ENCODE measurements at places on chromosomes 5 and 9.

GRCh38 chr9:71741926-71742648 is 26.2 kb downstream of the CEMIP2 start:
- DNase-seq = no peak

DNA sequence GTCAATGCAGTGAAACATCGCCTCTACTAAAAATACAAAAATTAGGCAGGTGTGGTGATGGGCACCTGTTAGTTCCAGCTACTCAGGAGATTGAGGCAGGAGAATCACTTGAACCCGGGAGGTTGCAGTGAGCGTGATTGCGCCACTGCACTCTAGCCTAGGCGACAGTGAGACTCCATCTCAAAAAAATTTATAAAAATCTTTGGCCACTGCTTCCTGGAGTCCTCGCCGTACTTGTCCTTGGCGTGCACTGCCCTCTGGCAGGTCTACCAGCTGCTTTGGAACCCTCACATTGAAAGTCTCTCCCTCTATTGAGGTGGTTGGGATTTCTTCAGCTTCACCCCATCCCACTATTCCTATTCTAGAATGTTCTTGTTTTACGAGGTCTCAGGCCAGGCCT is 25.0 kb downstream of the DYNC2I2 start:
- no peak for DNase-seq

DNA sequence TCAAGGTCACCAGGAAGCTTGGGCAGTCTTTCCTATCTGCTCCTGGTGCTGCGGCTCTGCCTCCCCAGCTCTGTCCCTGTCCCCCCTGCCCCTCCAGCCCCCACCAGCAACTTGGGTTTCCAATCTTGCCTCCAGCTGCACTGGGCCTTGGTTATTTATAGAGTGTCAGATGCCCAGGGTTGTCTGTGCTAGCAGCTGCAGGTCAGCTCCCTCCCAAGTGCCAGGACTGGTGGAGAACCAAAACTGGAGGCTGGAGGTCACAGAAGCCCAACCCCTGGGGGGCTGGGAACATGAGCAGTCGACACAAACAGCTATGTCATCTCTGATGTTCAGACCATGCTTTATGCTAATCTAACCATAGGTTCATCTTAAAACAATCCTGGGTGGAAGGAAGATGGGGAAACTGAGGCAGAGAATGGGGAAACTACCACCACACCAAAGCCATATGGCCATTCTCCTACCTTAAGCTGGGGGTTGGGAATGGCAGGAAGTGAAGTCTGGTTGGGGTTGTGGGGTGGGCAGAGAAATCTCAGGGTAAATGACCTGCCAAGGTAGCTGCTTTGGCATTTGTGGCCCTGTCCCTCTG is 1.7 kb downstream of the TPM2 start:
- no peak for DNase-seq

DNA sequence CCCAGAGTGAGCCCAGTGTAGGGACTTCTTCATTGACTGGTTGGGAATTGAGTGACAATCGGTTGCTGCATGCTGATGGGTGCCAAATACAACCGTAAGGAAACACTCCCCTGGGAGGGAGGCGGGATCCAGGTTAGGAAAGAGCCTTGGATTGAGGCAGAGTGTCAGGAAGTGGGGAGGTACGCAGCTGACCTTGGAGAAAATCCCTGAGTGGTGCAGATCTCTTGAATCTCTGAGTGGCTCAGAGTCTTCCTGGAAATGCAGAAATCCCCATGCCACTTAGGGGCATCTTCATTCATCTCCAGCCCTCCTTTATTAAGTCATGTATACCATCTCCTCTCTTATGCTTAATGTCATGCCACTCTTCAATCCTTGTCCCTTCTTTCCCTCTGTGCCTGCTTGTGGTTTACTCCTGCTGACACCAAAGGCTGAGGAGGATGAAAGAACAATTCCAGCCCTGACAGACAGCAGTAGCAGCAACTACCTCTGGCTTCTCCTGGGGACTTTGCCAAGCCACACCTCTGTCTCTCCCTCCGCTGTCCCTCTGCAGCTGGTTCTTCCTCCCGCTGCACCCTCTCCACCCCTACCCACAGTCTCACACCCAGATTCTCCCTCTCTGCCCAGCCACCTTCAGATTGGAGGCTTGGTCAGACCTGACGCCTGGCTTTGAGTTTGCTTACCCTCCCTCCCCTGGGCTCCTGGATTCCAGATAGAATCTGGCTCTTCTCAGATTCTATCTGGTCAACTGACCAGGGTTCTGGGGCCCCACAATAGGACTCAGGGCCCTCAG is 14.1 kb upstream of the LCP2 start:
- DNase-seq = no peak

DNA sequence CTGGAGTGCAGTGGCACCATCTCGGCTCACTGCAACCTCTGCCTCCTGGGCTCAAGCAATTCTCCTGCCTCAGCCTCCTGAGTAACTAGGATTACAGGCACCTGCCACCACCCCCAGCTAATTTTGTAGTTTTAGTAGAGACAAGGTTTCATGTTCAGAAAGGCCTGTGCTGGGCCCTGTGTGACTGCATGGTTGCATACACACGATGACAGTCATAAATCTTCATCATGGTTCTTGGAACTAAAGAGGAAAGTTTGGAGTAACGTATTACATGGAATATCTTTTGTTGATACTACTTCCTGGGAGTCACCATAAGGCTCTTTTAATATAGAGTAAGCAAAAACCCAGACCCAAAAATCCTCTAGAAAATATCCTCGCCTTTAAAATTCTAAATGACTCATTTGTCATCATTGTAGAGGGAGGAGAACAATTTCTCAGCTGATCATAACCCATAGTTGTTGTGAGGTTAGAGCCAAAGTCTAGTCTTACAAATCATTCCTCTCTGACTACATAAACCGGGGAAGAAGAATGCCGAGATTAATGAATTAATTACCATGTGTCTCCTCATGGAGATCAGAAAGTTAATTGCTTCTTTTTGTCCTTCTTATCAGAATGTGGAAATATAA is 47.0 kb downstream of the KLF9 start:
- DNase-seq = no peak

- no peak for DNase-seq
Observed at GRCh38 chr9:113570106-113570505, 106.6 kb downstream of the RGS3 start.

DNA sequence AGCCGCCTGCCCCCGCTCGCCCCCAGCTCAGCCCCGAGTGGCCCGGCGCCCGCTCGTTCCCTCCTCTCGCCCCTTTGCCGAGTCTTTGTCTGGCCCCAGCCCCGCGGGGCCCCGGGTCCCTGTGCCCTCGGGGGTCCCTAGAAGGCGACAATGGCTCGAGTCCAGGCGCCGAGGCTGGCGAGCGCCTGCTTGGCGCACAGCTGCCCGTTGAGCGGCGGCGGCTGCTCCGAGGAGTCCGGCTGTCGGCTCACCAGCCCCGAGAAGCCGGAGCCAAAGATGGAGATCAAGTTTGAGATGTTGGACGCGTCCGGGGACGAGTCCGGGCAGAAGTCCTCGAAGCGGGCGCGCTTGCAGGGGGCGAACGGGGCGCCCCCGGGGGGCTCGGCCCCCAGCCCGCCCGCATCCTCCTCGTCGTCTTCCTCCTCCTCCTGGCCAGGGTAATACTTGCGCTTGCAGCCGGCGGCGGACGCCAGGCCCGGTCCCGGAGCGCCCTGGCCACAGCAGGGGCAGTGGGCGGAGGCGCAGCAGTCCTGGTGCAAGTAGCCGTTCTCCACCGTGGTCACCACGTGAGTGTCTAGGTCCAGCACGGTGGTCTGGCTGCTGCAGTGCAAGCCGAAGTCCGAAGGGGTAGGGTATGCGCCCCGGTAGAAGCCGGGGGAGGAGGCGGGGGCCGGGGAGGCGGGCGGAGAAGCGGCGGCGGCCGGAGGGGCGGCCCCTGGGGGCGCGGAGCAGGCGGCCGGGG is 1.2 kb downstream of the IER5L start:
- no peak for DNase-seq

GRCh38 chr5:170501931-170502330 is 1.9 kb upstream of the KCNIP1 start:
- no peak for DNase-seq

DNA sequence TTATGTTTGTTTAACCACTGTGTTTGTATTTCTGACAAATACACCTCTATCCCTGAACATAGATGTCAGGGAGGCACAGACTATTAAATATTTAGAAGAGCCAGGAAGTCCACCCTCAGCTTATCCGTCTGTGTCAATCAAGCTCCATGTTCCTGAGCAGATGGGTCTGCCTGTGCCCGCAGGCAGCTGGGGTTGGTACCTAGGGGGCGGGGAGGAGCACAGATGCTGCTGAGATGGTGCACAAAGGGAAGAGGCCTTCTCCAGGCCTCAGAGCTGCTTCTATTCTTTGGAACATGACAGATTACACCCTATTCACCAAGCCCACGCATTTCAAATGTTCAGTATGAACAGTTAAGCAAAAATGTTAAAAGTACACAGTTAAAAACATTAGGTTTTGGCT is 142.1 kb downstream of the EPB41L4A start:
- DNase-seq = no peak

DNA sequence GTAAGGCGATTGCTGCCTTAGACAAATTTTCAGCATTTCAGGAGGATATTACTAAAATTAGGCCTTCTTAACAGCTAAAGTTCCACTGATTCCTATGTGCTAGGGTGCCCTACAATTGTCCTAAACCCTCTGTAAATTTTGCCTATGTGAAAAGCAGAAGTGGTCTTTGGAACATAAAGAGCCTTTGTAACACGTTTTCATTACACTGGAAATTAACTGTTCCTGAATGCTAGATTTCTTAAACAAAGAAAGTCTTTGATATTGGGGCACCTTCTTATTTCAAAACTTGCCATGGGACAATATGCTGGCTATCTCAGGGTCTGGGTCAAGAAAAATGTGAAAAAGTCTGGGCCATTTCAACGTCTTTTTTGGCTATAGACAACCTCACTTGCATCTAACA is 60.4 kb upstream of the MOCS2 start:
- DNase-seq = no peak

GRCh38 chr5:106376522-106376921 is 1294.2 kb downstream of the EFNA5 start:
- no peak for DNase-seq

DNA sequence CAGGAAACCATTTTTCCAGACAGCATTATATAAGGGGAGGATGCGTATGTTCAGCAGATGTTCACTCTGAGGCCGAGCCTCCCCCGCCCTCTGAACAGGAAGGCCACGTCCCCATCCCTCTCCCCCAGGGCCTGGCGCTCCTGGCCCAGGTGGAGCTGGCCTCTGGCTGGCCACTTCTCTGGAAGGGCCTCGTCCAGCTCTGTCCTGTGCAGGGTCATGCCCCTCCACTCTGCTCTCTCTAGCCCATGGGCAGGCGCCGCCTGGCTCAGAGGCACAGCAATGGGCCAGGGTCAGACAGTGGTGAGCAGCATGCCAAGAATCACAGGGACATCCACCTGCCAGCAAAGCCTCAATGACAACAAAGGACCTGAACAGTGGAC is 34.2 kb downstream of the ADAMTS2 start:
- DNase-seq = no peak

DNA sequence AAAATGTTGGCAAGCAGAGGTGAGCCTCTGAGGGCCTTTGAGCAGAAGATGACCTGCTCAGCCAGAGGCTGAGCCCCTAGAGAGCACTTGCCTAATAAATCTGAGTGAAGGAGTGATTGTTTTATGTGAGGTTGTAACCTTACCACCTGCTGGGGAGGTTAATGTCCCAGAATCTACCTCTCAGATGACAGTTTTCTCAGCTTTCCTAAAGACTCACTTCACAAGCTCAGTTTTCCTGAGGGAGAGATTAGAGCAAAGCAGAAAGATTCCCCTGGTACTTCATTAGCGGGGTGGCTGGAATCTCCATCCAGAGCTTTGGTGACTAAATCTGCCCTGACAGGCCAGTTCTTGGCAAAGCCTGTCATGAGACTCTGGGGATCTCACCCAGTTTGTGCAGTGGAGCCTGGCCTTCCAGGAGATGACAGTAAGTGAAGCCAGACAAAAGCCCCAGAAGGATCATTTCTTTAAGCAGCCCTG is 48.8 kb upstream of the GALNT10 start:
- DNase-seq = no peak

DNA sequence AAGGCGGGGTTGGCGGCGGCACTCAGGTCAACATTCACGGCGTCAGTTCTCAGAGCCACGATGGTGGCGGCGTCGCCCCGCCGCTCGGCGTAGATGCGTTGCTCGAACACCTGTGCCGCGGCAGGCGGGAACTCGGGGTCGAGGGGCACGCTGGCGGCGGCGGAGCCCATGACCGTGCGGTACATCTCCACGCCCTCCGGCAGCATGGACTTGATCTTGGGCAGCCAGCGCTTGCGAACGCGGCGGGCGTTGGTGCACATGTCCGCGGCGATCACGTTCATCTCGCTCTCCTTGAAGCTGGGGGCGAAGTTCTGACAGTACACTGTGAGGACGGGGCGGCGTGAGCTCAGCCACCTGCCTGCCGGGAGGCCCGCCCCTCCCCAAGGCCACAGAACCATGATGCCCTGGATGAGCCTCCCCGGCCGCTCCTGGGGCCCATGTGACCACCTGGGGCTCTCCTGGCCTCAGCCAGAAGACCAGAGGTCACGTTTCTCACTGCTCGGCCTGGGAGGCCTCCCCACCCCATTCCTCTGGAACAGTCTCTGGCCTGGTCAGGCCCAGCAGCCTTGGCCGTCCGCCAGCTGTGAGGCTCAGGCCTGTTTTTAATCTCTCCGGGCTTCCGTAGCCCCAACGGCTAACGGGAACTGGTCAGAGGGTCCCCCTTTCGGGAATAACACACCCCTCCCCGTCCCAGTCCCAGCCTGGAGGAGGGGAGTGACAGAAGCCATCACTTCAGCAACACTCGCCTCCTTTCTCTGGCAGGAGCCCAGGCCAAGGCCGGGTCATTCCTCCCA is 50.7 kb upstream of the UBAC1 start:
- no peak for DNase-seq

DNA sequence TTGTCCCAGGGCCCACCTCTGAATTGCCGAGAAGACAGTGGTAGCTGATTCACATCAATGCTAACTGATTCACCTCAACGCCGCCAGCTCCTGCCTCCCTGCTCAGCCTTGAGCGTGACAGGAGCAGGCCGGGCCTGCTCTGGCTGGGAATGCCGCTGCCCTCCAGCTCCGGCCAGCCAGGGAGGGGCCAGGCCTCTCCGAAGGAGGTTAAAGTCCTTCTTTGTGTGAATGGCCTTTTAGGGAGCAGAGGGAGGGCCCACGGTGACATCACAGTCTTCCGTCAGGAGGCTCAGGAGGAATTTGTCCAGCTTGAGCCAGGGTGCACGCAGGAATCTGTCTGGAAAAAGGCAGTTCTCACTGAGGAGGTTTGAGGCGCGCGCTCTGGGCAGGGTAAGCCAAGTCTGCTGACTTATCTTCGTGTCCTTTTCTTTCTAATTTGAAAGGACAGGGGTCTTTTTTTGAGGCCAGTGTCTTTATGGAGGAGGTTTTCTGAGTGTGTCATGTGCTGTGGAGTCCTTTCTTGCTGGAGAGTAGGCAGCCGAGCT is 82.7 kb downstream of the C9orf152 start:
- no peak for DNase-seq

DNA sequence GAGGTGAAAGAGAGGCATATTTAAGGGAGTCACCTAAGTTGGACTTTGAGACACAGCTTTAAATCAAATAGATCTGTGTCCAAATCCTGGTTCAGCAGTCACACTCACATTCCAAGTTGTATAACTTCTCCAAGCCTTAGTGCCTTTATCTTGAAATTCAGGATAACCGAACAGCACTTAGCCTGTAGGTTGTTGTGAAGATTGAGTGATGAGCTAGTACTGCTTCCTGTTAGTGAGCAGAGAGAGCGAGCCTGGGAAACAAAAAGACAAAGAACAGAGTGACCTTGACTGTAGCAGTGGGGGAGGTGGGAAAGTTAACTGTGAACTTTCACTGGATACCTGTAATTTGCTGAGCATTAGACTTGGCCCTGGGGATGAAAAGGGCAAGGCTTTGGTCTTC is 22.4 kb downstream of the MAML1 start:
- DNase-seq = no peak

Measured in stimulated activated CD4-positive, alpha-beta T cell treated with anti-CD3 and anti-CD28 coated beads, TNF-alpha, amount 100 ng/mL, for 1 hour (primary cell).